ENCODE measurements at places on chromosomes 12 and 14.

DNA sequence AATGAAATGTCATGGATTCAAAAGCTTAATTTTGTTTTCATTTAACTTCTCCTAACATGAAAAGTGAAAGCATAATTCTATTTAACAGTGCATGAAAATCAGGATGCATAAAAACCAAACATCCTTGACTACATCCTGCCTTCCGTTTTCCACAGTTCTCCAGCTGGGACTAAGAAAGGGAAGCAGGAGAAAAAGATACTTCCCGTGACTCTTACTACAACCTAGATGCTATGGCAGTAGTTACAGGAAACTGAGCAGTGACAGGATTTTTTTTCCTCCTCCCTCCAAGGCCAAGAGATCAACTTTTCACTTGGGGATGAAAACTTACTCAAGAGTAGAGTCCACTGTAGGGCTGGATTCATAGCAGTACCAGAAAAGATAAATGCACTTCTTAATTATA is 2.6 kb downstream of the EXOC5 start:
- DNase-seq = no peak

GRCh38 chr14:79861111-79861510 is 350.2 kb downstream of the DIO2 start:
- DNase-seq = no peak

DNA sequence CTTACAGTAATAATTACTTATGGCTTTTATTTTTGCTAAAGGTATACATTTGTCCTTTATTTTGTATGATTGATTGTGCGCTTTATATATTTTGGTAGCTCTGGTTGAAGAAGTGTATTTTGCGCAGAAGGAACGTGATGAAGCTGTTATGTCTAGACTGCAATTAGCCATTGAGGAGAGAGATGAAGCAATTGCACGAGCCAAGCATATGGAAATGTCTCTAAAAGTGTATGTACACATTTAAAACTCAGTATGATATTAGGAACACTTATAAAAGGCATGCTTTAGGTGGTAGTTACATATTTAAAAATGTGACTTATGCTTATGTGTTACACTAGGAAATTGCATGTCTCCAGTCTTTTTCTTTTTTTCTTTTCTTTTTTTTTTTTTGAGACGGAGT is 87.5 kb downstream of the MIPOL1 start:
- DNase-seq = no peak

- no peak for DNase-seq
These were observed 18.2 kb upstream of the CLEC2D start for GRCh38 chr12:9651265-9651729.

DNA sequence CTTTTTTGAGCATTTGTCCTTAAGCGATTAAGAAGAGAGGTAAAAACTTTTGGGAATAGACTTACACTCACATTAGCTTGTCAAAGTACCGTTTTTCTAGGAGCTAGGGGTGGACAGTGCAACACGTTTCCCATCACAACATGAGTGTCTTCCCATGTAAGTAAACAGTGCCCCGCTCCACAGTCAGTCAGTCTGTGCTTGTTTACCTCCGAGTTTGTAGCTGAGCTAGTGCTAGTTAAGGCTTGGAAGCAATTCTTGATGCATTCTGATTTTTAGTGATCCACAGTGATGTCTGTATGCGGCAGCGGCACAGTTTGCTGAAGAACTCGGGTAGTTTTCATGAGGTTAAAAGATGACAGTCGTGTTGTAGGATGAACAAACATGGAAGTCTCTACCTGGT is 941 bp downstream of the ZDHHC17 start:
- no peak for DNase-seq
